ENCODE measurements at places on chromosomes 4 and X. TPM values are rescaled to one million over a fixed set of nuclear protein-coding genes. Genes with fewer than 3 reads are reported as not detected.

GRCh38 chrX:112839856-112840255 is 775 bp downstream of the AMOT start:
- no peak for DNase-seq
- H3K27me3 ChIP-seq: no peaks in the 10 kb centered on the region

DNA sequence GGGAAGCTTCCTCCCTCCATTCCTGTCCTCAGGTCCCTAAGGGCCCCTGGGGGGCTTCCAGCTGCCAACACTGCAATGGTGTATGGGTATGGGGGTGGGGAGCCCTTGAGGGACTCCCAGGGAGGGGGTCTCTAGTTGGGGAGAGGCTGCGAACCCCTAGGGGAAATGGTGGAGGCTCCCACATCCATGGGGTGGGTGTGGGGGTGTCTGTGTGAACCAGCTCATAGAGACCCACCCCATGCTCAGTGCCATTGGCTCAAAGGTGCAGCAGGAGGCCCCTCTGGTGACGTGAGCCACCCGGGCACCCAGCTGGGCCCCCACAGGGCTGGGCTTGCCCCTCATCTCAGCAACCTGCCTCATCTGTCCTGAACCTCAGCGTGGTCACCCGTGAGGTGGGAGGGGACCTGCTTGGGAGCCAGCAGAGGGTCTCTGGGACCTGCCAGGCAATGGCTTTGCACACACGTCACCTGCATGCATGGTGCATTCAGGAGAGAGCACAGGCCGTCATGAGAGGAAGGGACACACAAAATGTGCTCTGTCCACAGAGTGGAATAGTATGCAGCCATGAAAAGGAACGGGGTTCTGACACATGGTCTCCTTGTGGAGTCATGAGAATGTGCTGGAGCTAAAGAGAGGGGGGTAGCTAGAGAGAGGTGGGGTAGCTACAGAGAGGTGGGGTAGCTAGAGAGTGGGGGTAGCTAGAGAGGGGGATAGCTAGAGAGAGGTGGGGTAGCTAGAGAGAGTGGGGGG is 22.7 kb upstream of the PLCXD1 start:
- no peak overlapping the region for H3K27ac ChIP-seq
- H3K27me3 ChIP-seq: no peaks in the 10 kb centered on the region
- no peaks in the 10 kb centered on the region for H3K4me1 ChIP-seq
- H3K36me3 ChIP-seq: no peaks in the 10 kb centered on the region
- no peak overlapping the region for H3K4me3 ChIP-seq

MAOB gene
- total RNA-seq: not detected

- no peaks in the 10 kb centered on the region for H3K36me3 ChIP-seq
- no peak overlapping the region for H3K4me3 ChIP-seq
- no peak for DNase-seq
- no peaks in the 10 kb centered on the region for H3K27me3 ChIP-seq
- no peak overlapping the region for H3K27ac ChIP-seq
- no peaks in the 10 kb centered on the region for H3K4me1 ChIP-seq
Measured at GRCh38 chrX:350534-351323, 32.1 kb upstream of the GTPBP6 start.

- no peak overlapping the region for H3K27ac ChIP-seq
- DNase-seq: no peak
- peaks cover 7% of the 10 kb centered on the region for H3K4me1 ChIP-seq
- no peaks in the 10 kb centered on the region for H3K36me3 ChIP-seq
- peaks cover 12% of the 10 kb centered on the region for H3K27me3 ChIP-seq
Measured at GRCh38 chr4:107034091-107034995, 1.8 kb downstream of the DKK2 start.

FAM149A gene
- 1.1 TPM for total RNA-seq

- H3K27me3 ChIP-seq: peaks cover 4% of the 10 kb centered on the region
- no peak overlapping the region for H3K27ac ChIP-seq
- no peaks in the 10 kb centered on the region for H3K4me1 ChIP-seq
- no peak for DNase-seq
Measured at GRCh38 chr4:140654495-140654814, 85.7 kb upstream of the UCP1 start.

GRCh38 chr4:23297327-23297726 is 592.5 kb downstream of the PPARGC1A start:
- H3K4me1 ChIP-seq: no peaks in the 10 kb centered on the region
- H3K36me3 ChIP-seq: no peaks in the 10 kb centered on the region
- H3K27me3 ChIP-seq: no peaks in the 10 kb centered on the region
- no peak overlapping the region for H3K27ac ChIP-seq

- no peak overlapping the region for H3K4me3 ChIP-seq
- no peaks in the 10 kb centered on the region for H3K36me3 ChIP-seq
- H3K27ac ChIP-seq: no peak overlapping the region
Measured at GRCh38 chr4:111988514-111988913, 156.7 kb upstream of the FAM241A start.

- no peaks in the 10 kb centered on the region for H3K36me3 ChIP-seq
- no peak for DNase-seq
- H3K4me3 ChIP-seq: no peak overlapping the region
Measured at GRCh38 chr4:168039593-168039992, 52.7 kb upstream of the ANXA10 start.

- DNase-seq: no peak
- H3K4me1 ChIP-seq: peaks cover 14% of the 10 kb centered on the region
- H3K27ac ChIP-seq: no peak overlapping the region
- H3K36me3 ChIP-seq: peaks cover 86% of the 10 kb centered on the region
Measured at GRCh38 chr4:184389978-184390900, 84.1 kb downstream of the IRF2 start.

DNA sequence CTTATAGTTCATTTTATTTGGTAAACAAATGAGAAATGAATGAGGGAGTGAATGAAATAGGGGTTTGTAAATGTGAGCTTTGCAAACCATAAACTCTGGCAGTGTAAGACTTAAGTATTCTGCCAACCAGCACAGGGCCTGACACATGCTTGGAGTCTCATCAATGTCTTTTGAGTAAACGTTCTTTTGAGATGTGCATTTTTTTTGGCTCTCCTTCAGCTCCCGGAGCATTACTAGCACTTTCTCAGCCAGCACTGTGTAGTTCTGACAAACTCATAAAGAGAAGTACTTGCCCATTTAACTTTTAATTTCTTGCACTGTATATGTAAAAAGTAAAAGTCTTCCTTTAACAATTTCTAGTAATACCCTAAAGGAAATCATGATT is 245.3 kb downstream of the HS3ST1 start:
- H3K4me3 ChIP-seq: no peak overlapping the region
- H3K36me3 ChIP-seq: no peaks in the 10 kb centered on the region
- no peaks in the 10 kb centered on the region for H3K27me3 ChIP-seq

DNA sequence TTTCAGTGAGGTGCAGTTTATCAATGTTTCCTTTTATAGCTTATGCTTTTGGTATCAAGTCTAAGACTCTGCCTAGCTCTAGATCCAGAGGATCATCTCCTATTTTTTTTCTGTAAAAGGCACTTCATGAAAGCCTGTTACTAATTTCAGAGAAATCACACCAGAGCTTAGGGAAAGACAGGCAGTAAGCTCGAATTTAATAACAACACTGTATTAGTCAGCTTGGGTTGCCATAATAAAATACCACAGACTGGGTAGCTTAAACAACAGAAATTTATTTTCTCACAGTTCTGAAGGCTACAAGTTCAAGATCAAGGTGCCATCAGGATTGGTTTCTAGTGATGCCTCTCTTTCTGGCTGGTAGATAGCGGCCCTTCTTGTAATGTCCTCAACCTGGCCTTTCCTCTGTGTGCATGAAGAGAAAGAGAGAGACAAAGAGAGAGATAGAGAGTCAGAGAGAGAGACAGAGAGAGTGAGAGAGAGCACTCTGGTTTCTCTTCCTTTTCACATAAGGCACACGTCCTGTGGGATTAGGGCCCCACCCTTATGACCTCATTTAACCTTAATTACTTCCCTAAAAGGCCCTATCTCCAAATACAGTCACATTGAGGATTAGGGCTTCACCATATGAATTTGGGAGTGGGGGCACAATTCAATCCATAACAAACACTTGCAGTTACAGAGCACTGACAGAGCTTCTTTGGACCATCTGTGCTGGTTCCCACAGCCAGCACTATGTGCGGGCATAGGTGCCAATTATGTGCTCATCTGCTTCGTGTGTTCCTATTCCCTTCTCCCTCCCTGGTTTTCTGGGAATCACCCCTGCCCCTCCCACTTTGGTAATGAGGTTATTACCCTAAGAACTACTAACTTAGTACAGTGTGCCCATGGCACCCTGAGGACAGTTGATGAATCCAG is 114.8 kb upstream of the MED14 start:
- H3K36me3 ChIP-seq: no peaks in the 10 kb centered on the region
- DNase-seq: no peak
- no peaks in the 10 kb centered on the region for H3K27me3 ChIP-seq
- H3K4me1 ChIP-seq: no peaks in the 10 kb centered on the region
- H3K4me3 ChIP-seq: no peak overlapping the region

DNA sequence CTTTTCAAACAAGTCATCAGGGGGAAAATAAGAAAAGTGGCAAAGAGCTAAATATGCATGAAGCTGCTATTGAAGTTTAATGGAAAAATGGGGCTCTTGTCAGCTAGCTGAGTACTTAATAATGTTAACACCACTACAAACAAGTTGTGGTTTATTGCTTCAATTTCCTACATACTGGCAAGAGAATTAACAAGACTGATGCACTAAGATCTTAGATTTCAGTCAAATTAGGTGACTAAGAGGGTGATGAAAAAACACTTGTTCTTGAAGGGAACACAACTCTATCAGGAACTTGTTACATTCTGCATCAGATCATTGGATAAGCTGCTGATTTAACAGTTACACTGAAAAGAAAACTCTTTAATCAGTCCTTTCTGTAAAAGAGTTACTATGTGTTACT is 234.6 kb upstream of the AFF2 start:
- H3K4me1 ChIP-seq: no peaks in the 10 kb centered on the region
- no peak overlapping the region for H3K27ac ChIP-seq
- no peaks in the 10 kb centered on the region for H3K36me3 ChIP-seq

- H3K36me3 ChIP-seq: peaks cover 13% of the 10 kb centered on the region
- no peak overlapping the region for H3K27ac ChIP-seq
- no peak overlapping the region for H3K4me3 ChIP-seq
- no peak for DNase-seq
- no peaks in the 10 kb centered on the region for H3K27me3 ChIP-seq
- no peaks in the 10 kb centered on the region for H3K4me1 ChIP-seq
Measured at GRCh38 chr4:119521268-119521667, 107.3 kb downstream of the PDE5A start.

DNA sequence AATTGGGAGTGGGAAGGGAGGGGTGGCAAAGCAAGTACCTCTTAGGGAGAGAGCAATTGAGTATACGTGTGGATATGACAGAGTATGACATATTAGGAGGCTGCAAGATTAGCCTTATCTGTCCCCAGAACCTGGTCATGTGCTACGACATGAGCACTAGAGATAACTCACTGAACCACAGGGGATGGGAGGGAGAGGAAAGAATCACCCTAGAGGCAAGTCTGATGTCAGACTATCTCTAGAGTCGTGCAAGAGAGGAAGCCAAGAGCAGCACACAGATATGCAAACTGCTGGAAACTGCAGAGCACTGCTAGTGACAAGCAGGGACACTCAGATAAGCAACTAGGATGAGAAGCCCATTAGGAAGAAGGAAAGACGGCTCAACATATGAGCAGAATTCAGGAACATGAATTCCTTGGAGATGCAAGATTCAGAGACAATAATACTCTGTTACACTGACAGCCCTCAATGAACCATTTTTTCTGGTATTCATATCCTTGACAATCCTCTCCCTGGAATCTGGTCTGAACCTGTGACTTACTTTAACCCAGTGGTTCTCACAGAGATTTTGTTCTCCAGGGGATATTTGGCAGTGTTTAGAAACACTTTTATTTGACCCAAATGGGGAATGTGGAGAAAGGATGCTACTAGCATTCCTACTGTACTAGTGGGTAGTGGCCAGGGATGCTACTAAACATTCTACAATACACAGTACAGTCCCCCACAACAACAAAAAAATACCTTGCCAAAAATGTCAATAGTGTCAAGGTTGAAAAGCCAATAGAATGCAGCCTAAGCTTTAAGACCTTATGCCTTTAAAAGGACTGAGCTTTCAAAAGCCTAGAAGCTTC is 84.0 kb upstream of the BMP2K start:
- H3K36me3 ChIP-seq: no peaks in the 10 kb centered on the region
- H3K27me3 ChIP-seq: peaks cover 6% of the 10 kb centered on the region
- H3K4me1 ChIP-seq: no peaks in the 10 kb centered on the region
- no peak overlapping the region for H3K27ac ChIP-seq
